Stimulated activated CD8-positive, alpha-beta memory T cell treated with anti-CD3 and anti-CD28 coated beads, Interleukin-7, amount 100 ng/mL, for 4 hours (primary cell): ENCODE measurements at places on chromosomes 5 and 9.

GRCh38 chr5:109468288-109468676 lies 58.5 kb upstream of the PJA2 start:
- DNase-seq: no peak

GRCh38 chr5:141623186-141623585 lies 4.4 kb upstream of the DIAPH1 start:
- no peak for DNase-seq

- DNase-seq: no peak
Observed at GRCh38 chr9:106588626-106589025, 274.3 kb upstream of the ZNF462 start.

GRCh38 chr5:181218795-181219124 lies 4.3 kb upstream of the TRIM41 start:
- DNase-seq: no peak

- DNase-seq: no peak
Observed at GRCh38 chr5:132270335-132270665, 12.8 kb downstream of the PDLIM4 start.

DNA sequence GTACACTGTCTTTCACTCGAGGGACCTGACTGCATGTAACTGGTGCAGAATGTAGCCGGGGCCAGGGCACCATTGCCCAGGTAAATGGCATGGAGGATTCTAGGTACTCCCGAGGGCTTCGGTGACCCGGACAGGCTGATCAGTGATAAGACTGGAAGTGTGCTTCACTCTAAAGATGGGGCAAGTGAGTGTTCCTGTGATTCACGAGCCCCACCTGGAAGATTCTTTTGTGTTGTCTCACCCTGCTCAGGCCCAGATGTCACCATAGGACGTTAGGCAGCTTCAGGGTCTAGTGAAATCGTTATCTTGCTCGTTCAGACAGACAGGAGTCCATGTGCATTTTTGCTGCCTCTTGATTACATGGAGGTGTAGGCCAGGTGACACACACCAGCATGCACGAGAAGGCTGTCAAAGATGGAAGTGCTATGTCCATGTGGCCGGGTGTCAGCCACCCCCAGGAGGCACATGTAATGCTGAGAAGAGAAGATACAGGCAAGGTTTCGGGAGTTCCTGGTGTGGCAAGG lies 73.9 kb downstream of the WNK2 start:
- DNase-seq: no peak

- no peak for DNase-seq
Observed at GRCh38 chr5:150054569-150054968, 31.8 kb downstream of the CSF1R start.

DNA sequence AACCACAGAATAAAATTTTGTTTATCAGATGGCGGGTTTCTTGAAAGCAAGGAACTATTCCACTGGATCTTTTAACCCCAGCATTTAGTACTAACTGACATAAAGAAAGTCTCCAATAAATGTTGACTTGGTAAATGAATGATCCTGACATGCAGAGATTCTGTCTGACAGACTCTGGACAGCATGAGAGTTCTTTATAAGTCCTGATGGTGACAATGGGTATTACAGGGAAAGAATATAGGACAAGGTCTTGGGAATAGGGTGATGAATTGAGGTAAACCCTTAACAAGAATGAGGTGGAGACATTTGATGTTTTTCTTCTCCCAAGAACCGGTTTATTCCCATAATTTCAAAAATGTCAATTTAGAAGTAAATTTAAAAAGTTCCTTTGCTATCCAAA lies 453.9 kb downstream of the TUSC1 start:
- DNase-seq: no peak

GRCh38 chr9:76077537-76077936 lies 187.1 kb downstream of the PCSK5 start:
- no peak for DNase-seq

GRCh38 chr5:40594811-40595210 lies 84.9 kb upstream of the PTGER4 start:
- no peak for DNase-seq

- DNase-seq: no peak
Observed at GRCh38 chr9:128689293-128689774, 312 bp downstream of the SET start.

DNA sequence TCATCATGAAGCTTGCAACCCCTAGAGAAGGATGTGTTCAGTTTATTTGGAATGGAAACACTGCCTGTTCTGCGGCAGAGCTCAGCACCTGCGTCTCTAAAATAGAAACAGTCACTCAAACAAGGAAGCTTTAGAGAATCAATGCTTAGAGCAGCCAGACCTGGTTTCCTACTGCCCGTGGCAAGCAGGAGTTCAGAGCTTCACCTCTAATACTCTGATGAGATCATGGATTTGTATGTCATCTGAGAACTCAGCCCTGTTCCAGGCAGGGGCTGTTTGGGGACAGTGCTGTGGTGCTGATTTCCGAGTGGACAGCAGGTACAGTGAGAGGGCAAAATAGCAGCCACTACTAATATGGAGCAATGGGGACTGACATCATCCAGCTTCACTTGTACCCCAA lies 236.0 kb upstream of the IRX1 start:
- no peak for DNase-seq

DNA sequence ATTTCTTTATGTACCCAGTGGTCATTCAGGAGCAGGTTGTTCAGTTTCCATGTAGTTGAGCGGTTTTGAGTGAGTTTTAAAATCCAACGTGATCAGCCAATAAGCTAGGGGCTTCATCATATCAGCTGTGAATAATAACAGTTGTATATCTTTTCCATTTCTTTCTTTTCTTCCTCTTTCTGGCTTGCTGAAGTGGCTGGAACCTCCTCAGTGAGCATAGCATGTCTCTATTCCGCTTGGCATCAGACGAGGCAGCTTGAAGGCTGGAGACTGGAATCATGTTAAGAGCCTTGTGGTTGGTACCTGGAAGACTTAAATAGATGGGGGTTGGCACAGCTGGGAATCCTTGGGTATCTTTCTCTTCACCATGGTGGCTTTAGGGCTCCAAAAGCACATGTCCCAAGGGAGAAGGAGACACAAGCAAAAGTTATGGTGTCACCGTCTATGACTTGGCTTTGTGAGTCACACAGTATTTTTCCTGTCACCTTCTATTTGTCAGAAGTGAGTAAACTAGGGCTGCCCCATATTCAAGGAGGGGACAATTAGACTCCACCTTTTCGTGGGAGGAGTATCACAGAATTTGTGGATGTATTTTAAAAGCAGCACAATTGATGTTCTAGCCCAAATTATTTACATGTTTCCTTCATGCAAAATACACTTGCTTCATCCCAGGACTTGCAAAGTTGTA lies 38.0 kb upstream of the RETREG1 start:
- no peak for DNase-seq

- DNase-seq: no peak
Observed at GRCh38 chr5:81027481-81028058, 67.4 kb downstream of the RASGRF2 start.

DNA sequence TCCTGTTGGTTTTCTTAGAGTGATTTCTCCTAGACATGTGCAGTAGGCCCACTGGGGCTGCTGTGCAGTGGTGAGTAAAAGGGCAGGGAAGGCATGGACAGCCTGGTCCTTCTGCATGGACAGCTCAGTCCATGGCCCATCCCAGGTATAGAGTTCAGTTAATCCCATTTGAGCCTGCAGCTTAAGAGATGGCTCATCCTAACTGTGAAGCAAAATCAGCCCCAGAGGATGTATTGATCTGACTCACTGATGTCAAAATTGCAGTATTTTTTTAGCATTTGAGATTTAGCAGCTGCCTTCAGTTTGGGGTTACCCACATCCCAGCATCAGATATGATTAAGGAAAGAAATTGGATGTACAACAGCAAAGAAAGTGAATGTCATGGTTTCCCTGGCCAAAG lies 93.4 kb downstream of the PDE6A start:
- DNase-seq: no peak

DNA sequence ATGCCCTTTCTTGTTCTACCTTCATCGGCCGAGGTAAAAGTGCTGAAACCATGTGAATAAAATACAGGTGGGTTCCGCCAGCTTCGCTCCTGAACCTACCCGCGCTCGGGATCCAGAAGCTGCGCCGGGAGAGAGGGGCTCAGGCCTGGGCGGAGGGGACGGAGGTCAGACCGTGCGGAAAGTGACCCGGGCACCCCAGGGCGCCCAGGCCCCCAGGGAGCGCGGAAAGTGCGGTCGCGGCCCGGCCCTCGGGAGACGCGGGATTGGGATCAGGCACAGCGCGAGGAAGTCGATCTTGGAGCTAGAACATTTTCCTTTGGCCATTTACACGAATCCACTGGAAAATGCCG lies 329 bp downstream of the SYK start:
- DNase-seq: no peak

DNA sequence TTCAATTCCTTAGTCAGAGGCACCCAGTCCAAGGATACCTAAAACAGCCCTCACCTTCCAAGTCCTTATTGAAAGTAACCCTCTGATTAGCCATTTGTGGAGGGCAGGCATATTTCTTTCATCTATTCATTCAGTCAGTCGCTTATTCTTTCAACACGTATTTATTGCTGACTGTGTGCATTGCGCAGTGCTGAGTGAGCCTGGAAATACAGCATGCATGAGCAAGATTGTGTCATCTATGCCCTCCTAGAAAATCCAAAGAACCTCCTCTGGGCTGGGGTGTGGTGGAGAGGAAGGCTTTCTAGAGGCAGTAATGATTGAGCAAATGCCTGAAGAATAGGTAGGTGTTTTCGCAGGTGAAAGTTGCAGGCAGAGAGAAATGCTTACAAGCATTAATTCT lies 8.5 kb upstream of the FEM1C start:
- no peak for DNase-seq

DNA sequence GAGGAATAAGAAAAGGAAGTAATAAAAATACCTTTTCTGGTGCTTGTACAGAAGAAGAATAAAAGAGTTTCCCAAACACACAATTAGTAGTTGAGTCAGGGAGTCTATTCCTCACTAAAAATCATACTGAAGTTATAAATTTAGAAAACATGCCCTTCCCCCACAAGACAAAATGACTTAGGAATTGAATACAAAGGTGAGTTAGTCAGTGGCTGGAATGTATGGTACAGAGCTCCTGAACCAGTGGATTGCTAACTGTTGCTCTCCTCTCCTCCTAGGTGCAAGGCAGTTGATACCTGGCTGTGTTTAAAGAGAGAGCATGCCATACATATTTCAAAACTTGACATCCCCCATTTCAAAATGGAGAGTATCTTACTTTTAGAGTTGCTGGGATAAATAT lies 1.9 kb downstream of the GDA start:
- DNase-seq: no peak

- DNase-seq: no peak
Observed at GRCh38 chr5:6886866-6887265, 173.6 kb downstream of the TENT4A start.
